Stimulated activated memory B cell treated with anti-CD40 and anti-IgM and Interleukin-4, amounts not matched to agents 10 μg/mL and 1 μg/mL and 100 μg/mL, for 72 hours (primary cell): ENCODE measurements at places on chromosomes 7 and 10.

- ATAC-seq: no peak
These were observed 417.1 kb downstream of the GPAM start for GRCh38 chr10:111766464-111766863.

DNA sequence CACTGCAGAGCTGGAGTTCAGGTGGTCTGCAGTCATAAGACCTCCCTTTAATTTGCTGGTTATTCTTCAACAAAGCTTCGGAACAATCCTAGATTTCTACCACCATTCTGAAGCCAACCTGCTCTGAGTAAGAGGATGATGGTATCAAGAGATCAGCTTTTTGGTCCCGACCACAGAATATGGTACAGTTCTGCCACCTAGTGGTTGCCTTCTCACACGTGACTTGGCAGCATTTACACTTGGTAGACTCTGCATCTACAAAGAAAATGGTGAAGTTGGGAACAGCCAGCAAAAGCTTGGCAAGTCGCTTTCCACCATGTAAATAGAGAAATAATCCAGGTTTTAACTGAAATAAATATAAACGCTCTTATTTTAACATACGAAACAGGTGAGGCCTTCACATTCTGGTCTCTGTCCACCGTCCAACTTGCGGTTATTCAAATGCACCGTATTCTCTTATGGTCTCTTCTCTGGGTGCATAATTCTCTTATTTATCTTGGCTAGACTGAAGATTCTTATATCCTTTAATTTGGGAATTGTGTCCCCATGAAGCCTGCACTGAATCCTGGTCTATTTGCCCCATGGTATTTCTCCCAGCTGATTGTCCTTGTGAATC is 173.9 kb upstream of the GRM3 start:
- peak; percentile 60 for ATAC-seq

GRCh38 chr10:6052247-6053221 is 9.6 kb downstream of the IL2RA start:
- peak; percentile 73 for ATAC-seq

- peak; percentile 17 for ATAC-seq
These were observed 227.1 kb downstream of the DYNC1I1 start for GRCh38 chr7:95999481-95999880.

DNA sequence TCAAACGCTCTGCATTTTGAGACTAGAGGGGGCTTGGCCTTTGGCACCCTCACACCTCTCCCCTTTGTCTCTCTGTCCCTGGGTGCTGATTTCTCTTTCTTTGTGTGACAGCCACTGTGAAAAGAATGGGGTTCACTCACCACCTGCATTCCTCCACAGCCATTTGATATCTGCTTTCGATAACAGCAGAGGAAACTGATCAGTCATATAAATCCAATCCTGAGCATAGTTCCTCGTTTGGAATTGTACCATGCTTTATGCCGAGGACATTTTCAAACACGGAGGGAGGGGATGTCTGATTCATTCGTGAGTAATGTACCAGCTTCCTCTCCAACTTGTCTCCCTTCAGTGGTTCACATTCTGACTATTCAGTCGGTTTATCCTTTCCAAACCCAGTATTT is 15.8 kb downstream of the MET start:
- ATAC-seq: no peak

- no peak for ATAC-seq
These were observed 129.4 kb downstream of the SFMBT2 start for GRCh38 chr10:7281429-7281828.

GRCh38 chr10:78354101-78354500 is 320.4 kb downstream of the RPS24 start:
- no peak for ATAC-seq

DNA sequence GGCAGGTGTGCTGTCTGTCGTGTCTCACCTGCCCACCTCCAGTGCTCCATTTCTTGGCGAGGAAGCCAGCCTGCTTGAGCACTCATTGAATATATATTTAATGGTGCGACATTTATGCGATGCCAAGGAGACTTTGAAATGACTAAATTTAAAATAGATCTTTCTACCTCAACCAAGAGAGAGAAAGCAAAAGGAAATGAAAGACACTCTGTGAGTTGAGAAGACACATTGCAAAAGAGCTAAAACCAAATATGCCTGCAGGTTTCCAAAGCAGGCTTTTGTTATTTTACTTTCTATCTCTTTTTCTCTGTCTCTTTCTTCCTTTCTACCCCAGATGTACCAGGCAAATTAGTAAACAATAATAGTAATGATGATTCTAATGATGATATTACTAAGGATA is 53.6 kb upstream of the AOAH start:
- ATAC-seq: no peak

DNA sequence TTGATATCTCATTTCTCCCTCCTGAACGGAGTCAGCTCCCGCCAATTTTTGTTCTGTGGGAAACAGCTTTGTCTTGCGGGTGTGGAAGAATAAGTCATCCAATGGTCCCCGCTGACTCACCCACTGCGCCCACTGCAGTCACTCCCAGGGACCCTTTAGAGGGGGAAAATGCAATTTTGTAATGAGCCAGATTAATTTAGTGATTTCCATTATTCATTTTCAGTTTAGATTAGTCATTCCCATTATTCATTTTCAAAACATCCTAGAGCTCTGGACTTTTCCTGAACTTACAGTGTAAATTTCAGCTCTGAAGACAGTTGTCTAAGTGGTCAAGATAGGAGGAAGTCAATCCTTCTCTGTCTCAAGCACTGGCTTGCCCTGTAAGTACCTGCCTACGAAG is 154.9 kb upstream of the TMEM72 start:
- ATAC-seq: no peak

GRCh38 chr7:128859232-128860157 is 3.2 kb upstream of the ATP6V1F start:
- no peak for ATAC-seq

- ATAC-seq: no peak
These were observed 30.1 kb downstream of the C10orf90 start for GRCh38 chr10:126640401-126640800.

GRCh38 chr7:37557571-37558209 is 109.0 kb upstream of the ELMO1 start:
- no peak for ATAC-seq

GRCh38 chr7:150766334-150766709 is 29.1 kb downstream of the GIMAP5 start:
- no peak for ATAC-seq

GRCh38 chr10:91708174-91708861 is 75.4 kb upstream of the PPP1R3C start:
- no peak for ATAC-seq

- ATAC-seq: no peak
These were observed 61.6 kb downstream of the LSM5 start for GRCh38 chr7:32428546-32428945.

DNA sequence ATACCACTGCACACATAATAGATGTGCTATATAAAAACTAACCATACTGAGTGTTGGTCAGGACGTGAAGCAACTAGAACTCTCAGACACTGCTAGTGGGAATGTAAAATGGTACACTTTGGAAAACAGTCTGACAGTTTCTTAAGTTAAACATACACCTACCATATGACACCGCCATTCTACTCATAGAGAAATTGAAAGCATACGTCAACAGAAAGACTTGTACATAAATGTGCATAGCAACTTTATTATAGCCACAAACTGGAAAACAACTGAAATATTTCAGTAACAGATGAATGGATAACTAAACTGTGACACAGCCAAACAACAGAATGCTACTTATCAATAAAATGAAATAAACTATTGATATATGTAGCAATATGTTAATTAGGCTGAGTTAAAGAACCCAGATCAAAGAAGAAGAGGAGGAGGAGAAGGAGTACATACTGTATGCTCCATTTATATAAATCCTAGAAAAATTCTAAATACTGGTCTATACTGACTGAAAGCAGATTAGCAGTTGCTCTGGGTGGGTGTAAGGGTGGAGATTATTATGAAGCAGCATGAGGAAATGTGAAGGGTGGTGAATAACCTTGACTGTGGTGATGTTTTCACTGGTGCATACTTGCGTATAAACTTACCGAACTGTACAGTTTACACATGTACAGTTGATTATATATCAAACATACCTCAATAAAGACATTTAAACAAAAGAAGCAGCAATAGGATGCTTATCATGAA is 48.6 kb downstream of the ARHGAP21 start:
- ATAC-seq: no peak

DNA sequence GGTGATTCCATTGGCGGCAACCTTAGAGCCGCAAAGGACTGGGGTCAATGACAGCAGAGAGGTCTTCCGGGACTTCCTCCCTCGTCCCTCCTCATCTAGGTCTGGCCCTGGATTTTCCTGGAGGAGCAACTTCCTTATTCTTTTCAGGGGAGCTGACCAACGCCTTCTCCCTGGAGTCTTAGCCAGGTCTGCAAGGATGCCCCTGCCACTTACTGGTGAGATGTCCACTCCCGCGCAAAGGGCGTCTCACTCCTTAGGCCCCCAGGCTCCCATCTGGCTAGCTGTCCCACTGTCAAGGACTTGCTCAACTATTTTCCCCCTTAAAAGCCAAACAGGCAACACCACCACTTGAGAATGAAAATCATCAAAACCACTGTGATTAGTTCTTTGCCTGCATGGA is 42.0 kb upstream of the NMT2 start:
- no peak for ATAC-seq

DNA sequence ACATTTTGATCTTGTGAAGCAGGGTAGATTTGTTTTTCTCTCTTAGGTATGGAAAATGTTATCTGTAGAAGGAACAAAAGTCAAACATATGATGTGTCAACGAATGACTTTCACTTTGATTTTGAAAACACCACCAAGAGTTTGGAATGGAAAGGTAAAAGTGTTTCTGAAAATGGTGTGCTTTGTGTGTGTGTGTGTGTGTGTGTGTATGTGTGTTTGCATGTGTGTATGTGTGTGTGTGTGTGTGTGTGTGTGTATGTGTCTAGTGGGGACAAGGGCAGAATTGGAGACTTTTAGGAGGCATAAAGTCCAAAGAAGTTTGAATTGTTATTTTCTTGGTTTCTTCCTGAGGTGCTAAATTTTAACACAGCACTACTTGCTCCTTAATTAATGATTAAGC is 115.4 kb upstream of the PRKCQ start:
- ATAC-seq: no peak

DNA sequence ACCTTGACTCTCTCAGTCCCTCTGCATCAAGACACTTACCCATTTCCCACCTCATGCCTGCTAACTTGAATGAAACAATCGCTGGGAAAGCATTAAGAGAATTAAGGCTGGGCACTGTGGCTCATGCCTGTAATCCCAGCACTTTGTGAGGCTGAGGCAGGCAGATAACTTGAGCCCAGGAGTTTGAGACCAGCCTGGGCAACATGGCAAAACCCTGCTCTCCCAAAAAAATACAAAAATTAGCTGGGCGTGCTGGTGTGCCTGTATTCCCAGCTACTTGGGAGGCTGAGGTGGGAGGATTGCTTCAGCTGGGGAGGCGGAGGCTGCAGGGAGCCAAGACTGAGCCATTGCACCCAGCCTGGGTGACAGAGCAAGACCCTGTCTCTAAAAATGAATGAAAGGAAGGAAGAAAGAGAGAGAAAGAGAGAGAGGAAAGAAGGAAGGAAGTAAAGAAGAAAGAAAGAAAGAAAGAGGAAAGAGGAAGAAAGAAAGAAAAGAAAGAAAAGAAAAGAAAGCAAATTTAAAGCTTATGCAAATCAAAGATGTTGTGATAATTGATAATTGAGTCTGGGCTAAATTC is 646 bp downstream of the SERPINE1 start:
- ATAC-seq: no peak

DNA sequence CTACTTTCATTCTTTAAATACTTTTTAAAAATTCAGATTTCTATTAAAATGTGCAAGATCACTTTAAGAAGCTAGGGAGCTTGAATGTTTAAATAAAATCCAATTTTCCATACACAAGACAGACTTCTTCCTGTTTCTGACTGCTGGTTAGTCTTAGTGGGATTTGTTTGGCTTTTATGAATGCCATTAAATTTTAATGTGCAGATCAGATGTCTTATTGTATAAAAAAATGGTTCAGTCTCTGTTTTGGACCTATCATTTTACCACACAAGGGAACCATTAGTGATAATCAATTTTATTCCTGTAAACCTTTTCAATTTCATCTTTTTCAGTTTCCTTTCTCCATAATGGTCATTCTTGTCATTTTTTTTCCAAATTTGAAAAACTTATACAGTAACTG is 63.2 kb downstream of the VCL start:
- no peak for ATAC-seq

DNA sequence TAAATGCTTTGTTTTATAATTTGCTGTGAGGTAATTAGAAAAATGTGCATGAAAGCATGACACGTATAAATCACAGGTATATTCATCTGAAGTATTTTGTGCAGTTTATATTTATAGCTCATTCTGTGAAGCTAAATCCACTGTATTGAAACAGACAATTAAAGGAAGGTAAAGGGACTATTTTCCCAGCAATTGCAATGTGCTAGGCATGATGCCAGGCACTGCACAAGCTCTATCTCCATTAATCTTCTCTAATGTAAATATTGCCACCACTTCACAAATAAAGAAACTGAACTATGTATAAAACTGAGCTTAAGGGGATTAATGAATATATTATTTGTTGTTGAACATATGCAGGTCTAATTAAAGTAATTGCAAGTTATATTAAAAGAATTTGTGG is 1012.5 kb downstream of the NRG3 start:
- no peak for ATAC-seq

DNA sequence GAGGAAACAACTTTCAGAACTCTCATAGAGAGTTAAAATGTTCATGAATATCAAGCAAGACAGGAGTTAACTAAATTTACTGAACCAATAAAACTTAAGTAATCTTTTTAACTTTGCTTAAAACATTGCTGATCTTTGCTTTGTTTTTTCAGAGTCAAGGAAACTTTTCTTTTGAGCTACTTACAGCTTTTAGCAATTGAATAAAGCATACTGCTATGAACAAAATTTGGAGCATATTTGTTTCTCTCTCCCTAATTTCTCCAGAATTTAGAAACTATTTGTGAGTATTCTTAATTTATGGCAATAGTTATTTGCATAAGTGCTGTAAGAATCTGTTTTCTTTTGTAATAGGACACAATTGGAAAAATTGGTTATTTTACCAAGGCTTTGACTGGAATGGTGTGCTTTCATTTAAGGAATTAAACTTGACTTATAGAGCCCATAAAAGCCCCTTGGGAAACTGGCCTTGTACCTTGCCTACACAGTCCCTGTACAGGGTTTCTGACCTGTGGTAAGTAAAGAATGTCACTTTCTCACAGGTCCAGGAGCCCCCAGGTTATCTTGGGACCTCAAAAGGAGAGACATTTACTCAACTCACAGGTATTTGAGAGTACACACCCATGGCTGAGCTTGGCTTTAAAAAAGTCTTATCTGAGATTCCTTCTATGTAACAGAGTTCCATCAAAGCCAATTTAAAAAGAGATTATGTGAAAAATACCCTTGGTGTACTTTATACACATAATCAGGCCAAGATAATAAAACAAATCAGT is 23.3 kb upstream of the KIAA1549 start:
- ATAC-seq: no peak

- no peak for ATAC-seq
These were observed 75.4 kb downstream of the PROSER2 start for GRCh38 chr10:11898372-11899066.

GRCh38 chr10:112616647-112617046 is 169.6 kb downstream of the VTI1A start:
- no peak for ATAC-seq

GRCh38 chr7:39536951-39537350 is 29.3 kb upstream of the YAE1 start:
- ATAC-seq: no peak
